ENCODE measurements at places on chromosomes 12 and 14.

GRCh38 chr14:100317912-100318808 is 5.0 kb upstream of the SLC25A47 start:
- DNase-seq: peak; percentile 94

GRCh38 chr12:28497889-28498411 is 307.7 kb downstream of the CCDC91 start:
- no peak for DNase-seq

- DNase-seq: no peak
These were observed 100.1 kb downstream of the DYRK2 start for GRCh38 chr12:67748743-67749040.

- no peak for DNase-seq
These were observed 949.9 kb downstream of the LRFN5 start for GRCh38 chr14:42556551-42556950.

Data from aorta (tissue), 5 donors.